GM23248 (cell line): ENCODE measurements at places on chromosomes 3 and 15. TPM values are rescaled to one million over a fixed set of nuclear protein-coding genes. Genes with fewer than 3 reads are reported as not detected.

Gene SST
- 1.6 TPM in 1 of 2 replicates, not detected in the other for total RNA-seq

Gene PRKCD
- 1.8 and 2.5 TPM in 2 replicates for total RNA-seq

Gene SPESP1
- total RNA-seq, result 0.51 and 3.4 TPM in 2 replicates

Gene KLF15
- total RNA-seq, result 0.13 and 0.54 TPM in 2 replicates

Gene SH2D7
- total RNA-seq, result not detected in 2 replicates

Gene PEX11A
- total RNA-seq, result 5.4 and 11.5 TPM in 2 replicates

Gene ABI3BP
- total RNA-seq, result 6.8 and 16.8 TPM in 2 replicates

Gene COL6A5
- total RNA-seq, result not detected in 2 replicates

Gene LHFPL4
- total RNA-seq, result not detected in 2 replicates

- DNase-seq, result peak; percentile 10
Observed at GRCh38 chr3:50442945-50443579, 60.4 kb downstream of the CACNA2D2 start.

- DNase-seq, result peak; percentile 79
Observed at GRCh38 chr3:162492446-162493081, 996.0 kb downstream of the OTOL1 start.

- DNase-seq, result no peak
Observed at GRCh38 chr3:28265641-28266040, 24.2 kb downstream of the CMC1 start.

DNA sequence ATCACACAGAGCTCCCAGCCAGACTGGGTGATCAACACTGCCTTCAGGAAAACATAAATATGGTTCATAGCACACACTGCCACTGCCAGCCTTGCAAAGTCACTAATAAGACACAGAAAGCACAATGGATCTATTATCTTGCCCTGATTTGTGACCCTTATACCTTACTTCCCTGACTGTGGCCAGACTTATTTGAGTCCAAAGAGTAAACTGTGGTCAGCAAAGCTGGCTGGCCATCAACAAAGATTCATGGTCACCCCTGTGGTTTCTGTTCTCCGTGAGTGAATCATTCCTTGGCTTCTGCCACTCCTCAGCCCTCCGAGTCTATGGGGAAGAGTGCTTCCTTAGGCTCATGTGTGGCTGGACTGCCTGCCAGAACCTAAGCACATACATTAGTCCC, 437.7 kb downstream of the RAP2B start:
- peak; percentile 94 for DNase-seq

DNA sequence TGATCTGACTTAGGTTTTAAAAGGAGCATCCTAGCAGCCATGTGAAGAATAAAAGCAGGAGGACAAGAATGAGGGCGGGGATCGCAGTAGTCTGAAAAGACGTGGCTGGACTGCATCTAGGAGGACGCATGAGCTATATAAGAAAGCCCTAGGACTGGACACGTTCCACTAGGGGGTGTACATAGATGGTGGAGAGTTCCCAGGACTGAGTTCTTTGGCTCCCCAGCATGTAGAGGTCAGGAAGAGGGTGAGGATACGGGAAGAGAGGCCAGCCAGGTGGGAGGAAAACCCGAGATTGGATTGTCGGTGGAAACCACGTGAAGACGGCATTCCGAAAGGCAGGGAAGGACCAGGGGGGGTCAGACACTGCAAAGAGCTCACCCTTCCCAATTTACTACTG, 64.2 kb upstream of the CFAP161 start:
- DNase-seq, result no peak

- no peak for DNase-seq
Observed at GRCh38 chr15:60162968-60163355, 158.9 kb downstream of the FOXB1 start.

DNA sequence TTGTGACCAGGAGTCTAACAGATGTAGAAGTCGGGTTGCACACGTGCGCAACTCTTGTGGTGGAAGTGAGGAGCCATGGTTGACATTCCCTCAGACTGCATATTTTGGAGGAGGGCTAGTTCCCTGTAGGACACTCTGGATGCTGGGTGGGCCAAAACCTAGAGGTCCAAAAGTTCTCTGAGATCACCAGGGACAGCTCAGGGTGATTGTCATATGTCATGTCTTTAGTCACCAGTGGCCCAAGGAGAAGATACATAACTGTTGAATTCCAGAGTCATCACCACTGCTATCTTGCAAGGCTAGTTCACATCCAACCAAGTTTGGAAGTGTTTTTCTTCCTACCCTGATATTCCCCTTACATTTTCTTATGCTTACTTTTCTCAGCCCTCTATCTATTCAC, 95.2 kb upstream of the C3orf80 start:
- no peak for DNase-seq

DNA sequence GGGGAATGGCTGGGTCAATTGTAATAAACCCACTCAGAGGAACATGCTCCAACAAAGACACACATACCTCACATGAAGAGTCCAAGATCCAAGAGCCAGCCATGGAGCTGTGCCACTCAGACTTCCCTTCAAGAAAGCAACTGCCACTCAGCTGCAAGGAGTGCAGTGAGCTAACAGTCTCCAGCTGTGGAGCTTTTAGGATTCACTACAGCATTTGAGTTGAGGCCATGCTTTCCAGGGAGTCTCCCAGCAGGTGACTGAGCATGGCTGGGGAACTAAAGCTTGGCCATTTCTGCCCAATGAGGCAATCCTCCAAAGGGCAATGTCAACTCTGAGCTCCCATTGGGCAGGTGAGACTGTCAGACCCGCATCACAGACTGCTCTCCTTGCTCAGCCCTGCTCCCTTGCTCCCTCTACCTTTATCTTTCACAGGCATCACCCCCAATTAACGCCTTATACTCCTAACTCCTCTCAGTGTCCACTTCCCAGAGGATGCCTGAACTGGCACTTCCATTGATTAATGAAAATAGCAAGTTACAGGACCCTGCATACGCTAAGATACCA, 165.3 kb upstream of the CTNNB1 start:
- no peak for DNase-seq

- no peak for DNase-seq
Observed at GRCh38 chr3:37125195-37126073, 48.9 kb downstream of the LRRFIP2 start.

DNA sequence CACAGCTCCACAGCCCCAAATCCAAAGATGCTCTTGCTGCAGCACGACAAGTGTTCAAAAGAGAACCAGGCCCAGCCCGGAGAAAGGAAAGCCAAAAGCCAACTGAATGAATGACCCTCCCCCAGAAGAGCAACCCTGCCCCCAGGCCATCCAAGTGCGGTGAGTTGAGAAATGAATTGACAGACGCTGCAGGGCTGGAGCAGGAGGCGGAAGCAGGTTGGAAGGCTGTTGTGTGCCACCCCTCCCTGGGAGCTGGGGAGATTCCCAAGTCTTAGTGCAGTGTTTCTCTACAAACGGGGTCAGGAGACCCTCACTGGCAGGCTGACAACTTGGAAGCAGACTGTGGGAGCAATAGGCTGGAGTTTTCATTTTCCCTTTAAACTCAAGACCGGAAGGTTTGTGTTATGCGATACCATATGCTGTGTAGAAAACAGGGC, 3.5 kb upstream of the SPTBN5 start:
- DNase-seq, result no peak

GRCh38 chr15:40844696-40845030, 815 bp downstream of the SPINT1 start:
- DNase-seq, result peak; percentile 42

DNA sequence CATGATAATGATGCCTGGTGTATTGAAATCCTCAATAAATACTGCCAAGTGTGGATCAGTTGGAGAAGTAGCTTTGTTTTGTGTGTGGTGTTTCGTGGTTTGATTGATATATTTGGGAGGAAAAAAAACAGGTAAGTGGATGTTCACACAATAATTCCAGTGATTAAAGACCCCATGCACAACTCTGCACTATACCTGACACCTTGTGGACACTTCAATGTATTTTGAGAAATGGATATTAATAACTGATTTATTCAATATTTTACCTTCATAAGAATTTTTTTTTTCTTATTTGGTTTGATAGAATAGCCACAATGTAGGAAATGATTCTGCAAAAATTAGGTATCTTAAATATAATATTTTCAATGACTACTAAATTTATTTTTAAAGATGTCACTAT, 62.4 kb upstream of the PYDC2 start:
- no peak for DNase-seq

GRCh38 chr3:113275929-113276750, 64.8 kb downstream of the BOC start:
- peak; percentile 79 for DNase-seq

DNA sequence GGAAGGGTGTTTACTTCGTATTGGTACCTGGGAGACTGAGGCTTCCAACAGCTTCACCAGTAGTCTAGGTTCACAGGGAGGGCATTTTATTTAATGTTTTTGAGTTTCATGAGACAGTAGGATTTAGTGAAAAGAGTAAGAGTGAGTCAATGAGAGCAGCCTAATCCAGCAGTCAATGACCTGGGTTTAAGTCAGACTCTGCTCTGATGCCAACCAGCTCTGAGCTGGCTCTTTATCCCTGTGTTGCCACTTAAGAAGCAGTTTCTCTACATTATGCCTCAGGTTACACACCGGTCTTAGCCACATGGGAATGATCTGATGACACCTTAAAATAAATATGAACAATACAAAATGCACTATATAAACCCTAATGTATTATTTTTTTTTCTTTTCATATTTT, 59.4 kb upstream of the KCNMB2 start:
- peak; percentile 19 for DNase-seq
